Activated T-cell treated with anti-CD3 and anti-CD28 coated beads, Interleukin-2, amount 50 U/mL, for 48 hours (primary cell): ENCODE measurements at places on chromosomes 13 and 19.
A peak's percentile ranks its signal among the peaks of the same experiment; 100 is the strongest.

GRCh38 chr19:43700395-43701000 lies 15.4 kb upstream of the IRGC start:
- peak; percentile 44 for DNase-seq

DNA sequence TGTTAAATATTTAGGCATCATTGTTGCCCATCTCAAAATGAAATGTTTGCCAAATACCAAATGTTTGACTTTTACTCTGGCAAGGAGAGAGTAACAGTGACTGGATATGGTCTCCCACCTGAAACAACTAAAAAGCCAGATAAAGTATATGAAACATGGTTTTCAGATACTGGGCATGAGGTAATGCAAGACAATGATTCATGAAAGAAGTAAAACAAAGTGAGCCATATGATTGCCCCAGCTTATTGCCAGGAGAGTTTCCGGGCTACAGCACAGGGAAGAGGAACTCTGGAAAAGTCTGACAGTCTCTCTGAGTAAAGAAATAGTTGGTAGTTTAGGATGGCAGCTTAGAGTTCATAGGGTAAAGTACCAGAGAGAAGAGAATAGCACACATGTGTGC lies 354.6 kb downstream of the DNAJC15 start:
- no peak for DNase-seq

- no peak for DNase-seq
Measured at GRCh38 chr19:16841391-16841926, 12.3 kb downstream of the SIN3B start.

- DNase-seq, result peak; percentile 37
Measured at GRCh38 chr13:45441633-45442032, 23.1 kb upstream of the COG3 start.

- no peak for DNase-seq
Measured at GRCh38 chr19:15318241-15318691, 14.1 kb downstream of the BRD4 start.

- DNase-seq, result no peak
Measured at GRCh38 chr13:77876176-77876575, 42.5 kb downstream of the EDNRB start.

DNA sequence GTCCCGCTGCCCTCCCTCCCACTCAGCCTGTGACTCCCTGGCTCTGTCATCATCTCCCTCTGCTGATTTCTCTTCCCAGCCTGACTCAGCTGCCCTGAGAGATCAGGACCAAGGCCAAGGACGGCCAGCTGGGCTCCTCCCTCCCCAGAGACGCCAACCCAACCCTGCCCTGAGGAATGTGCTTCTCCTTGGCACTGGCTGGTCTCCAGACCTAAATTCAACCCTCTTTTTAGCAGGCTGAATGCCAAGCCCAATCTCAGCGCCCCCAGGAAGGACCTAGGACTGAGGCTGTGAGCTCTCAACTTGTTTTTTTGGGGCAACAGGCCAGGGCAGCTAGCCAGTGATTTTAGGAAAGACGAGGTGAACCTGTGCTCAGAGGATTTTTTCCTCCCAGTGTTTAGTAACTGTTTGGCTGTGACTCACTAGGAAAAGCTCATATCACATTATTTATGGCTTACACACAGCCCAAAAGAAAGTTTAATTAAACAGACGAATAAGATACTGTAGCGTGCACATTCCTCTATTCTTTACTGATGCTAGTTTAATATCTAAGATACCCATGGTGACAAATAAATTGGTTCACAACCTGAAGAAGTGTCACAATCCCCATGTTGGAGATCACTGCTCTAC lies 7.4 kb upstream of the IGFL1 start:
- DNase-seq, result no peak

DNA sequence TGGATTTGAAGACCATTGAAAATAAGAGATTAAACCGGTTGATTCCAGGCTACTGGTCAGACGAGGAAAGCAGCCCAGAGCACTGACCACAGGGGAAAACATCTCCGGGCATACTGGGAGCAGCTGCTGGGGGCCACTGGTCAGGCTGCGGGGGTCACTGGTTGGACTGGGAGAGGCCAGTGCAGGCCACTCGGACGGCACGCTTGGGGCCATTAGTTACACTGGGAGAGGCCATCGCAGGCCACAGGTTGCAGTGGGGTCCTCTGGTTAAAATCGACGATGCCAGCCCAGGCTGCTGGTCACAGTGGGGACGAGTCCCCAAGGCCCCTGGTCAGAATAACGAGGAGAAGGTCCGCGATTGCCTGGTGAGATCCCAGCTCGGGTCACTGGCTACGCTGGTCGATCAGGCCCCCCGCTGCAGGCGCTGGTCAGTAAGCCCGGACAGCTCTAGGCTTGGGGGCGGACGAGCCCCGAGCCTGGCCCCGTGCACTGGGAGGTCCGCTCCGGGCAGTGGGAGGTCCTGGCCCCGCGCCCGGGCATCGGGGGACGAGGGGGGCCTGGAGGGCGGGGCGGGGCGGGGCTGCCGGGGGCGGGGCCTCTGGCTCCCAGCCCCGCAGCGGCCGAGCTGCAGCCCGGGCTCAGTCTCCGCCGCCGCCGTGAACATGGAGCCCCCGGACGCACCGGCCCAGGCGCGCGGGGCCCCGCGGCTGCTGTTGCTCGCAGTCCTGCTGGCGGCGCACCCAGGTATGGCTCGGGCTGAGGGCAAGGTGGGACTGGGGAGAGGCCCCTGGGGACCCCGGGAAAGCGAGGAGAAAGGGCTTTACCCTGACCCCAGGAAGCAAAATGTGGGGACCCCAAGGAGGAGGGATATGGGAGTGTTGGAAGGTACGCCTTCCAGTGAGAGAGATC lies at the start of gene BCAM:
BCAM (plus strand) TSS at position 641 of the 909 bp plus-strand sequence; CDS start at position 663, 22 bp downstream.
- DNase-seq, result no peak

DNA sequence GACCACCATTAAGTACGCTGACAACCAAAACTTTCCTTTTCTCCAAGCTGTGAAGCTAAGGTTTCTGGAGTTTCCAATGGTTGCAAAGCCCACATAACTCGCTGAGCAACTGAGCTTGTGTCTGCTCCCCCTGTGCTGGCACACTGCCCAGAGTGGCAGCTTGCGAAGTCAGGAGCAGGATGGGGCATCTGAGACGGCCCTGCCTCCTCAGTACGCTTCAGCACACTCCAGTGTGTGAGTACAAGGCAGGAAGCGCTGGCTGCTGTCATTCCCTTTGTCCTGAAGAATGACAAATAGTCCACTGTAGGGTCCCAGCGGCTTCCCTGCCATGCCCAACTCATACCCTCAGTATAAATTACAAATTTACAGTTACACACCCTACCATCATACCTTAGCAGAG lies 51.5 kb downstream of the SKA3 start:
- DNase-seq, result no peak

GRCh38 chr19:3660493-3661219 lies 34.1 kb upstream of the CACTIN start:
- DNase-seq, result no peak

DNA sequence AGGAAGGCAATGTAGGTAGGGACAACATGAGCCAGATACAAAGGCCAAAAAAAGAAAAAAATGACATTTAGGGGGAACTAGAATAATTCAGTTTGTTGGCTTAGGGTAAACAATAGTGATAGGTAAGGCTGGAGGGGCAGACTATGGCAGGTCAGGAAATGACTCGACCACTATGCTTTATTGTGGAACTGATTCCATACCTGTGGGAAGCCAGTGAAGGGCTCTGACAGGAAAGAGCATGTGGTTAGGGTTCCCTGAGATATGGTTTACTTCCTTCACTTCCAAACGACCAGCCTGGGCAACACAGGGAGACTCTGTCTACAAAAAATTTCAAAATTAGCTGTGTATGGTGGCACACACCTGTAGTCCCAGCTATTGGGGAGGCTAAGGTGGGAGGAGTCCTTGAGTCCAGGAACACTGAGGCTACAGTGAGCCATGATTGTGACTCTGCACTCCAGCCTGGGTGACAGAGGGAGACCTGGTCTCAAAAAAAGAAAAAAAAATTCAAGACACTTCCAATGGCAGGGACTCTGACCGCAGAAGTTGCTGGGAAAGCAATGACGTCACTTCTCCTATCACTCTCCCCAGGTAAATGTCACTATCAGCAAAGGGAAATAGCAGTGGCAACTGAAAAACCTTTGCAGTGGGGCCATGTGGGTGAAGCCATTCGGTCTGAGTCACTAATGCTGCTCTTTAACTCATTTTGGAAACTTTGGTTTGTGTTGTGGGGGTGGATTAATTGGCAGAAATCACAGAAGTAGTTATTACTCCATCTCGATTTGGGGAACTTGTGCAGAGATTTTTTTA lies 192.8 kb upstream of the TSC22D1 start:
- DNase-seq, result peak; percentile 56

- no peak for DNase-seq
Measured at GRCh38 chr13:96810104-96810503, 184.2 kb downstream of the OXGR1 start.

GRCh38 chr13:32390048-32390447 lies 37.9 kb downstream of the N4BP2L1 start:
- no peak for DNase-seq

DNA sequence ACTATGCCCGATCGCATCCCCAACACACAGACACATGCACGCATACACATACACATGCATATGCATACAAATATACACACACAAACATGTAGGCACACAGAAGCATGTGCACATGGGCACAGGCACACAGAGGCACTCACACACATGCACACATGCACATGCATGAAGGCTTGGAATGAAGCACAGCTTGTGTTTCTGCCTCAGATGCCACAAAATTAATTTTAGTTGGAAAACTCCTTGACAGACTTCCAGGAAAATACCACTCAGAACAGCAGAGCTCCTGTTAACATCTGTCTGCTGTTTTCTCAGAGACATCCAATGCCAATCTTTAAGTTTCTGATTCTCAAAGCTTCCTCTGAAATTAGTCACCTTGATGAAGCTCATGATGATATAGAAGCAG lies 532.7 kb downstream of the RFC3 start:
- no peak for DNase-seq

DNA sequence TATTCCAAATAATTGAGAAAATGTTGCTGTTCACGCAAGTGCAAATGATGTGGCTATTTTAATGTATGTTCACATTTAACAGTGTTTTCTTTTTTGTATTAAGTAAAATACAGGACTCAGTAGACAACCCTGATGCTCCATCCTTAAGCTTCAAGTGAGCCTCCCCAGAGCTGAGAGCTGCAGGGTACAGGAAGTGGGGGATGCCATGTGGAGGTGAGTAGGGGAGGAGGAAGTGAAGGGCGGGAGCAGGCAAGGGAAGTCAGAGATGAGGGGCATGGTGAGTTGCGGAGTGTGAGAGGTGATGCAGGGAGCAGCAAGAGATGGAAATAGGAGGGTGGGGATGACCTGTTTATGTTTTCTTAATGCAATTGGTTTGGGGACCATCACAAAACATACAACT lies 711.0 kb downstream of the UQCRFS1 start:
- no peak for DNase-seq

- no peak for DNase-seq
Measured at GRCh38 chr13:52345631-52346251, 60.2 kb downstream of the THSD1 start.

- DNase-seq, result no peak
Measured at GRCh38 chr13:28819046-28819730, 951 bp upstream of the MTUS2 start.

- peak; percentile 49 for DNase-seq
Measured at GRCh38 chr13:41352935-41353840, 42.1 kb downstream of the NAA16 start.

DNA sequence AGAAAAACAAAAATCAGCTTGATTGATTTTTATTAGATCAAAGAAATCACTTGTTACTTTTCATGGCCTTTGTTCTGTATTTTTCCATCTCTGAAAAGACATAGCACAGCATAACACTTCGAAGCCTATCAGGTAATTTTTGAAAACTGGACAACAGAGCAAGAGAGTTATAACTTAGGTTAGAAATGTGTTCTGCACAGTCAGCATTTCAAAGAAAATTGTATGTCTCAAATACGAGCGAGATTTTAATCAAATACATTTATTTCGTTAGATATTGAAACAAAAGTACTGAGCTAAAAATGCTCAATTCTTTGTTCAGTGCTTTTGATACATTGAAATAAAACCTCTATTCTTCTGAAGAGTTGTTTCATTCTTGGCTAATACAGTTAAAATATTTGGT lies 144.1 kb upstream of the SLC10A2 start:
- DNase-seq, result no peak

DNA sequence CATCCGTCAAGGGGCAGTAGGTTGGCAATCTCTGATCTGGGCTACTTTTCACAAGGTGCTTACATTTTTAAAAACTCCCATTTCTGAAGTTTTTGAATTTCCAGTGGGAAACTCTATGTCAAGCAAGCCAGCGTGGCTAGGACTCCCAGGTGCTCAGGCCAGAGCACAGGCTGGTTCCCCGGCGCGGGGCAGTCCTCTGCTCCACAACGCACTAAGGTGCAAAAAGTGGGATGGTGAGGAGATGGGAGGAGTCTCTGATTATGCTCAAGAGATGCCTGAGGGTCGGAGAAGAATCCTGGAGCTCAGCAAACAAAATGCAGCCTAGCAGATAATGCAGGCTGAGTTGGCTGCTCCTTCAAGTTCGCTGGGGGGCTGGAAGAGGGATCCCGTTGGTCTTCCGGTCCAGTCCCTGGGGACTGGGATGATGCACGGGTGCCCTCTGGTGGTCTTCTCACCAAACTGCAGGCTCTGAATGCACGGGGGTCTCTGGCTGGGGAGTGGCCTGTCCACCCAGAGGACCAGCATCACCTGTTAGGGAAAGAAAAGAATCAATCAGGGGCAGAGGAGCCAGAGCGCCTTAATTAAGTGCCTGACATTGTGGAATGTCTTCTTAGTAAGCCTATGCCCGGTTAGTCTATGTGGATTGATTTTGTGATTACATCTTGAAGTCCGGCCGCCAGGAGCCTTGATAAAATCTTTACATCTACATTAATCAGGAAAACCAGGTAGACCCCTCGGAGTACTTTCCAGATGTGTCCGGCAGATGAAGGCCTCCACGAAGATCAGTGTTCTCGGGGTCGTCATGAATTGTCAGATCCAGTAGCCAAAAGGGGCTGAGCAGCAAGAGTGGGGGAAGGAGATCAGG lies 244.4 kb upstream of the MAB21L1 start:
- peak; percentile 70 for DNase-seq

DNA sequence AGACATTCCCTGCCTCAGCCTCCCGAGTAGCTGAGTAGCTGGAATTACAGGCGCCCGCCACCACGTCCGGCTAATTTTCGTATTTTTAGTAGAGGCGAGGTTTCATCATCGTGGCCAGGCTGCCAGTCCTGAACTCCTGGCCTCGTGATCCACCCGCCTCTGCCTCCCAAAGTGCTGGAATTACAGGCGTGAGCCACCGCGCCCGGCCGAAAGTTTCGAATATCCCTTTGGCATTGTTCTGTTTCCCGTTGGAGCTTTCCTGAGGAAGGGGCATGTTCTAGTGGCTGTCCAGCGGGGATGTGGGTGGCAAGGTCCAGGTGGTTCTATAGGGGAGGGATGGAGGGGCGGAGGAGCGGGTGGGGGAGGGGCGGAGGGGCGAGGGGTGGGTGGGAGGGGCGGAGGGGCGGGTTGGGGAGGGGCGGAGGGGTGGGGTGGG lies 2.1 kb upstream of the BSG start:
- no peak for DNase-seq

- no peak for DNase-seq
Measured at GRCh38 chr13:75146436-75146835, 335.5 kb downstream of the TBC1D4 start.

DNA sequence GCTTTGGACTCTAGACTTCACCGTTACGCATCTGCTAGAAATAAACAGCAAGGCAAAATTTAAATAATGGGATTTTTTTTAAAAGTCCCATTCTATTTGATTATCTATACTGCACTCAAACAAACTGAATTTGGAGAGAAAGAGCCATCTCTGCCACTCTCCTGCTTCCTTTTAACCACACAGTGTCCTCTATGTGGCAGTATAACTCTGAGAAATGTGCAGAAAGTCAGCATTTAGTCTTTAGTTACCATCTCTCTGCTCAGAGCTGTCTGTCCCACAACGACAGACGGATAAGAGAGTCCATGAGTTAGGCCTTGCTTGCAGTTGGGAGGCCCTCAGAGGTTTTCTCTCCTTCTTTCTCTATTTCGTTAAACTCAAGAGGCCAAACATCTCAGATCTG lies 21.2 kb downstream of the CCNA1 start:
- DNase-seq, result no peak
